Stimulated activated CD8-positive, alpha-beta memory T cell treated with anti-CD3 and anti-CD28 coated beads, Interleukin-4, amount 100 ng/mL, for 1 hour (primary cell): ENCODE measurements at places on chromosomes 3 and 15.

GRCh38 chr3:119586733-119587172 is 7.5 kb downstream of the ADPRH start:
- no peak for DNase-seq

- no peak for DNase-seq
Observed at GRCh38 chr15:81275711-81276392, 48.1 kb downstream of the STARD5 start.

- no peak for DNase-seq
Observed at GRCh38 chr3:195715583-195716266, 5.1 kb upstream of the MUC20 start.

- no peak for DNase-seq
Observed at GRCh38 chr15:57160823-57161560, 215.3 kb upstream of the CGNL1 start.

DNA sequence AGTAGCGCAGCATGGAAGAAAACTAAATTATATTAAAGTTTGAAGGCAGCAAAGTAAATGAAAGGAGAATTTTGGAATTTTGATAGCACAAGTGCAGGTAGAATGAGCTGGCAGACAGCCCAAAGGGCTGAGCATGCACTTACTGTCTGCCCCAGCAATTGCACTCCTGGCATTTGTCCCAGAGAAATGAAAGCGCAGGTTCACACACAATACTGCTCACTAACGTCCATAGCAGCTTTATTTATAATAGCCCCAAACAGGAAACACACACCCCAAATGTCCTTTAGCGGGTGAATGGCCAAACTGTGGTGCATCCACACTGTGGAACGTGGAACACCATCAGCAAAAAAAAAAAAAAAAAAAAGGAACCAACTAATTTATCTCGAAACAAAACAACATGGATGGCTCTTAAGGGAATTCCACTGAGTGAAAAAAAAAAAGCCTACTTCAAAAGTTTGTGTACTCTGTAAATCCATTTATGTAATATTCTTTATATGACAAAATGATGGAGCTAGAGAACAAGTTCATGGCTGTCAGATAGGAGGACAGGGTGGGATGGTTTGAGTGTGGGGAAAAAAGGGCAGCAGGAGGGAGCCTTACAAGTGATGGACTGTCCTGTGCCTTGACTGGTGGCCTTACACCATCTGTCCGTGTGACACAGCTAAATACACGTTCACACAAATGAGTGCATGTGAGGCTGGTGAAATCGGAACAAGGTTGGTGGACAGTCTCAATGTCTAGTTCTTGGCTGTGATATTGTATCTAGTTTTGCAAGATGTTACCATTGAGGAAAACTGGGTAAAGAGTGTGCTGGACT is 6.0 kb upstream of the TM2D3 start:
- no peak for DNase-seq

GRCh38 chr15:23057707-23058106 is 18.3 kb upstream of the TUBGCP5 start:
- DNase-seq = no peak

DNA sequence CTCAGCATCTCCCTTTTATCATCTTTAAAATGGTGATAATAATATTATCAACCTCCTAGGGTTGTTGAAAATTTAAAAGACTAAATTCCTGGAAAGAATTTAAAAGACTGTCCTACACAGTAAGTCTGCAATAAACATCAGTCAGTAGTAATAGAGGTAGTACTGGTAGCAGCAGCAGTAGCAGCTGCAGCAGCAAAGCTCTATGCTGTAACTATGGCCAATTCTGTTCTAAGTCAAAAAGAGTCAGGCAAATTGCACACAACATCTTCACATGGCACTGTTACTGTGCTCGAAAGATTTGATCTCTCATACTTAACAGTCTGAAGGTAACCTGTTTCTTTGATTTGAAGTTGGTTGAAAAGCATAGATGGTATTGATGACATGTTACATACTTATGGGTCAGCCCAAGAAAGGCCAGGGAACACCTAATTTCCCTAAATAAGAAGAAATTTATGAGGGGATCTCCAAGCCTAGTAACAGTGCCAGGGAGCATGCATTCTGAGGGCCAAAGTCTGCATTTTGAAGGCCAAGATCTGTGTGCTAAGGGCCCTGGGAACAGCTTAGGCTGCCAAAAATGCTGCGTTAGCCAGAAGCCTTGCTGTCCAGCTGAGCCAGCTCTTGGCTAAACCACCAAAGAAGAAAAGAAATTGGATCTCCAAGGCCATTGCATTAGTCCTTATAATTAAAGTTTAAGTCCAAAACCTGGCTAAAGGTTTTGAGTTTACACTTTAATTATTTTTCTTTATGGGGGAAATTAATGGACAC is 68.2 kb downstream of the SIDT1 start:
- no peak for DNase-seq

DNA sequence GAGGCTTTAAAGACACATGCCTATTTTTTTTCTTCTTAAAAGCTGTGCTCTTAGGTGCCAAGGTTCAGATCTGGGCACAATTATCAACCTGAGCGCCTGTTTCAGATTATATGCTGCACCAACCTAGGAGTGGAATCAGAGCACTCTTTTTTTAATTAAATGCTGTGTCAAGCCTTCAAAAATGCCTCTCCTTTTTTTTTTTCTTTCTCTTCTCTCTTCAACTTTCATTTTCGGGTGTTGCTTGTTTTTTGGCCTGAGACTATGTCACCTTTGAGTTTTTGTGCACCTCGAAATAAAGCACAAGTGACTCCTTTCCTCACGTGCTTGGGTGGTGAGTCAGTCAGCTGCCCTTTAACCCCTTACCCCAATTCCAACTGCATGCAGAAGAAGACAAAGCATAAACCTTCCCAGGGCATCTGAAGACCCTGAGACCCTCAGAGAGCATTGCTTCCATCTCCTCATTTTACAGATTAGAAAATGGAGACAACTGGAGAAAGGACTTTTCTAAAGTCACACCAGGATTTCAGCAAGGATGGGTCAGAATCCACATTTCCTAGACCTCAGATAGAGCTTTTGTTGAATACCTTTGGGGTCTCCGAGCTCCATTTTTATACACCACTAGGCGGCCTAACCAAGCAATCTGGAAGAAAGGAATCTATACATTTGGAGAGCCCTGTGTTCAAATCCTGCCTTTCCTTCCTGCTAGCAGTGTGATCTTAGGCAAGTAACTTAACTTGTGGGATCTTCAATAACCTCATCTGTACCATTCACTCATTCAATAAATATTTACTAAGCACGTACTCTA is 631 bp upstream of the PRICKLE2 start:
- DNase-seq = no peak

GRCh38 chr3:125435231-125435630 is 60.1 kb upstream of the ZNF148 start:
- no peak for DNase-seq

DNA sequence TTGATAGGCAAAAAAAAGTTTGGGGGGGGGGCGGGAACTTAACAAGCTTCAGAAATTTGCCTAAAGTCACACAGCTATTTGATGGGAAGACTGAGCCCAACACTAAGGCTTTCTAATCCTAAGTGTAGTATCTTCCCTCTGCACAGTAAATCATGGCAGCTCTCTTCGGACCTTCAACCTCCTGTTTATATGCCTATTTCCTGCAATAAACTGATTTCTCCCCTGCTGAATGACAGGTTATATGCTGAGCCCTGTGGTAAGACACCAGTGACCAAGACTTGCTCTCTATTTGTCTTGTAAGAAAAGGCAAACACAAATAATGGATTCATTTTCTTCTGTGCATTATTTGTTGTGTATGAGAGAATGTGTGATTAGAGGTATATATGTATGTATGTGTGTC is 355.8 kb upstream of the ARRDC4 start:
- no peak for DNase-seq

GRCh38 chr15:33460166-33460805 is 149.5 kb downstream of the RYR3 start:
- no peak for DNase-seq

DNA sequence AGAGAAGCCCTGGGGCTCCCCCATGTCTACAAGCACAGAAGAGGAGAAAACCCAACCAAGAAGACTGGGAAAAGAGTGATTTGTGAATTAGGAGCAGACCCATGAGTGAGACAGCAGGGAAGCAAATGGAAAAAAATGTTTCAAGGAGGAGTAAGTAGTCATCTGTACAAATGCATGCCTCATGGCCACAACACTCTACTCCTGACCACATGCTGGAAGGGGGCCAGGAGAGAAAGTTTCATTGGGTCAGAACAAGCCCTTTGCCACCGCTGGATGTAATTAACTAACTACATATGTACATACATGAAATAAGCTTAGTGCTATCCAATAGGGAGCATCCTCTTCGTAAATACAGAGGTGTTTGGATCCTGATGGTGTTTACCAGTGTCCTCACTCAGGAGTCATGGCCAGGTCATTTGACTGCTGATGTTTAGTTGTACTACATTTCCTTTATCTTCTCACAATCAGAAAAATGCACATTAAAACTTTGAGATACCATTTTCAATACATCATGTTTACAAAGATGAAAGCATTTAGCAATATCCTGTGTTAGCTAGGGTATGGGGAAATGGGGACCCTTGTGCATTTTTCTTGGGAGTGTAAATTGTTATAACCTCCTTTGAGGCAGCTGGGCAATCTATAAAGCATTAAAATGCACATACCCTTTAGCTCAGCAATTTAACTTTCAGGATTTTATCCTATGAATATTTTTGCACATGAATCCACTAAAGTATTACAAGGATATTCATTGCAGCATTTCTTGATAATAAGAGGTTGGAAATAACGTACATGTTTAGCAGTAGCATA is 27.1 kb downstream of the CLRN1 start:
- DNase-seq = no peak

GRCh38 chr3:6228958-6229683 is 631.8 kb upstream of the GRM7 start:
- no peak for DNase-seq

- no peak for DNase-seq
Observed at GRCh38 chr15:76151599-76151974, 91.8 kb downstream of the TMEM266 start.

DNA sequence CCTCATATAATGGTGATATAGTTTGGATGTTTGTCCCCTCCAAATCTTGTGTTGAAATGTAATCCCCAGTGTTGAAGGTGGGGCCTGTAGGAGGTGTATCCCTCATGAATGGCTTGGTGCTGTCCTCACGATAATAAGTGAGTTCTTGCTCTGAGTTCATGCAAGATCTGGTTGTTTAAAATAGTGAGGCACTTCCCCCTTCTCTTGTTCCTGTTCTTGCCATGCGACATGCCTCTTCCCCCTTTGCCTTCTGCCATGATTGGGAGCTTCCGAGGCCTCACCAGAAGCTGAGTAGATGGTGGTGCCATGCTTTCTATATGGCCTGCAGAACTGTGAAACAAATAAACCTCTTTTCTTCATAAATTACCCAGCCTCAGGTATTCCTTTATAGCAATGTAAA is 39.2 kb downstream of the REC114 start:
- no peak for DNase-seq

GRCh38 chr3:177760803-177761202 is 563.5 kb upstream of the TBL1XR1 start:
- DNase-seq = no peak

DNA sequence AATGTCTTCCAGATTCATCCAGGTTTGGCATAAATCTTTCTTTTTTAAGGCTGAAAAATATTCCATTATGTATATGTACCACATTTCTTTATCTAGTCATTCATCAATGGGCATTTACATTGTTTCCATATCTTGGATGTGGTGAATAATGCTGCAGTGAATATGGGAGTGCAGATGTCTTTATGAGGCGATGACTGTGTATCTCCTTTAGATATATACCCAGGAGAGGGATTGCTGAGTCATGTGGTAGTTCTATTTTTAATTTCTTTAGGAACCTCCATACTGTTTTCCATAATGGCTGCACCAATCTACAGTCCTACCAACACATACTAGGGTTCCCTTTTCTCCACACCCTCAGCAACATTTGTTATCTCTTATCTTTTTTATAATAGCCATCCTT is 96.3 kb downstream of the LRRC28 start:
- no peak for DNase-seq

- DNase-seq = no peak
Observed at GRCh38 chr3:139307072-139307491, 36.7 kb upstream of the MRPS22 start.

DNA sequence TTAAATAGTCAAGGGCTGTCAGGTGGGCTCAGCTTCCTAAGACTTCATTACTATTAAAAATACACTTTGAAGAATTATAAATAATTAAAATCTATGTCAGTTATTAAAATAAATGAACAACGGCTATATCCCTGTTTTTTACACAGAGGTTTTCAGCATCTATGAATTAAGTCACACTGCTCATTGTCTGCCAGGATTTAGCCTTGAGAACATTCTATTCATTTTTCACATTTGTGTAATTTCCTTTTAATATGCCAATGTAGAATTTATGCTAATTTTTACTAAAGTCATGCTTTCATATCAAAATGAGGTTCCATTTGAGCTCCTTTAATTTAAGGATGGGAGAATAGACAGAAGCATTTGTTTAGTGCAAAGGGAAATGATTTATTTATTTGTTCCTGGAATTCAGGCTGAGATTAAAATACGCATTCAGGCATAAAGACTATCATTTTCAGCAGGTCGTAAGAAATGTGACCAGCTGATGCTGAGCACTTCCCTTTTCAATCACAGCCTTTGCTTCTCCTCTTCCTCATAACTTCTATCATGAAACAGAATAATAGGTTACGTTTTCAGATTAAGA is 345.1 kb downstream of the MFSD1 start:
- no peak for DNase-seq

DNA sequence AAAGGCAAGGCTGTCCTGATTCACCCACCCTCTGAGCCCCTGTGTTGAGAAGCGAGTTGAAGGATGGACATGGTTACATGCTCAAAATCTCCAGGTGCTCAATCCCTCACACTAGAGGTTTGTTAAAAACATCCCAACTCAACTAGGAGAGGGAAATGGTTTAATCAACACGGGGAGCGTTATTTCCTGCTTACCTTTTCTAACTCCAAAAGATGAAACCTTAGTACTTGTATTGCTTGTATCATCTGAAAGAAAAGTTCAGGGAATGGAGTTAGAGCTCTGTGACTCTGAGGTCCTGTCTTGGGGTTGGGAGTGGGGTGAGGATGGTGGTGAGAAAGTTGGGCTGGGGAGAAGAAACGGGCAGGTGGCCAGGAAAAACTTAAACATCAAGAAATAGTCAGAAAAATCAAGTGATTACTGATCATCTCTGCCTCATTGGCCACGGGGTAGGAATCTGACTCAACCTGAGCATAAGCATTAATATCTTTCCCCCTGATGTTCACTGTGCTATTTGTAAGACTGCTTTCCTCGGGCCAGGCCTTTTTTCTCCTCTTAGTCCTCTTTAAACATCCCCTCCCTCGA is 5.9 kb downstream of the MEIS2 start:
- DNase-seq = no peak

GRCh38 chr15:39205506-39206371 is 375.1 kb upstream of the THBS1 start:
- no peak for DNase-seq

DNA sequence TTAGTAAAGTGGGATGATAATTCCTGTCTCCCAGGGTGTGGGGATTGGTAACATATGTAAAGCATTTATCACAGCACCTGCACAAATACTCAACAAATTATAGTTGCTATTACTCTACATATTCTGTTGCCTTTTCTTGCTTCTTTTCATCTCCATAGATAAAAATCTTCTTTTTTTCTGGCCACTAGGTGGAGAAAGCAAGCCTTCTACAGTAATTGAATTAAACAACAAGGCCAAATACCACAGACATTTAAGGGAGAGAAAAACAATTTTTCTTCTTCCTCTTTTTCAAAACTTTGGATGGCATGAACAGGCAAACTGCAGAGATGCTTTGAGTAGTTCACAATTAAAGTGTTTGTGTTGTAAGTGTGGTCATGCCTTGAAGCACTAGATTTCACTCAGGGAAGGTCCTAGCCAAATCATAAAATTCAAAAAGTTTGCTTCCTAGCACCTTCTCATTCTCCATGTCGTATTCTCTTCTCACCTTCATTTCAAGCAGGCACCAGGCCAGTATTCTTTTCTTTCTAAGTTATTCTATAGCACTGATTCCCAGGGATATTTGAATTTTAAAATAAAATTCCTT is 493.4 kb upstream of the TGFBR2 start:
- DNase-seq = no peak
